ENCODE measurements at places on chromosomes 13 and 19. TPM values are rescaled to one million over a fixed set of nuclear protein-coding genes. Genes with fewer than 3 reads are reported as not detected.

The ZNF431 gene
- total RNA-seq, result 4.7 TPM

The AP1M2 gene
- total RNA-seq, result under 0.01 TPM

The ZNF135 gene
- 0.34 TPM for total RNA-seq

The GNG7 gene
- total RNA-seq, result 1.4 TPM

The ZNF524 gene
- 7.9 TPM for total RNA-seq
